MV-4-11 (cell line): ENCODE measurements at places on chromosomes 12 and 14.

- no peak for DNase-seq
Measured at GRCh38 chr14:92895352-92895878, 27.5 kb upstream of the CHGA start.

DNA sequence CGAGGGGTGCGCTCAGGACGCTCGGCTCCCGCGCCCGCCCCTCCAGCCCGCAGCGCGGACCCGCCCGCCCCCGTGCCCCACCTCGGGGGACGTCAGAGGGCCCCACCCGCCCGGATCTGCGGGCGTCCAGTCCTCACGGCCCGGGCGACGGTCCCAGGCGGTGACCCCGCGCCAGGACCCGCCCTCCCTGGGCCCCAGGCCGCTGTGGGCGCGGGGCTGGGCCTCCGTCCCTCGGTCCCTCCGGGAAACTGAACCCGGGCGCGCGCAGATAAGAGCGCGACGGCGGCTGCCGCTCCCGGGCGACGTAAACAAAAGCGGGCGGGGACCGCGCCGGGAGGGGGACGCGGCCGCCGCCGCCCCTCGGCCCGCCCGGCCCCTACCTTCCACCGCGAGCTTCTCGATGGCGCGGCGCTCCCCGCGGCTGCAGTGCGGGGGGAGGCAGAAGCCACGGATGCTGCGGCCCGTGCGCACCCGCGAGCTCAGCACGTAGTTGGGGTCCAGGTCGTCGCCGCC, 1.1 kb downstream of the CKB start:
- no peak for DNase-seq

GRCh38 chr12:401235-402028, at the start of gene CCDC77:
Gene CCDC77 (plus strand): TSS chr12:401644. CDS start chr12:409384, 7,740 bp downstream.
- DNase-seq, result no peak

GRCh38 chr12:130216031-130216430, 53.8 kb downstream of the FZD10 start:
- no peak for DNase-seq

- DNase-seq, result no peak
Measured at GRCh38 chr12:99157946-99158345, 489.6 kb upstream of the GARIN6 start.

- no peak for DNase-seq
Measured at GRCh38 chr14:105336477-105337287, 22.1 kb downstream of the PACS2 start.

DNA sequence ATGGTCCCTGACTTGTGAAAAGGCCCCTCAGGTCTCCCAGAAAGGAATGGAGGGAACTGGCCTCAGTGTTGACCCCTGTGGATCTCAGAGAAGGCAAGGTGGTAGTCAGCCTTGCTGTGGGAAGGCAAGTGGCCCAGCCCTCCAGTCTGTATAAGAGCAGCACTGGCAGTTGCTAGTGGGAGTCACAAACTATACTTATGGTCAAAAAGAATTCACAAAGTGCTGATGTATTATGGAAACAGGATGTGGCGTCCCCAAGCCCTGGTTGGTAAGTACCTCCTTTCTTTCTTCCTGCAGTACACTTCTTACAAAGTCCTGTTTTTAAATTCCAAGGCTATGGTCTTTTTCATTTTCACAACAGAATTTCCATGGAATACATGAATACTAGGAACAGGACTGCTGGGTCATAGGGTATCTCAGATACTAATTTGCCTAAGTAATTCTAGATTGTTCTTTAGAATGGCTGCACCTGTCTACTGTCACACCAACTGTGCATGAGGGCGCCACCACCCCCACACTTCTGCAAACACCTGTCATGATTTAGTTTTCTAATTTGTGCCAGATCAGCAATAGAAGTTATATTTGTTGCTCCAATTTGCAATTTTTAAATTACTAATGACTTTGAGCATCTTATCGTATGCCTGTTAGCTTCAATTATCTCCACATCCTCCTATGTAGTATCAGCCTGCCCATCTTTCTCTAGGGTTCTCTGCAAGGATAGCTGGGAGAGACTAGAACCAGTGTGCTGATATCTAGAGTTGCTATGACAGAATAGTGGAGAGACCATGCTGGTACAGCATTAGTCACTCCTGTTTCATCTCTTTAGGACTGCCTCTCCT, 40.7 kb upstream of the TMEM263 start:
- DNase-seq, result no peak

DNA sequence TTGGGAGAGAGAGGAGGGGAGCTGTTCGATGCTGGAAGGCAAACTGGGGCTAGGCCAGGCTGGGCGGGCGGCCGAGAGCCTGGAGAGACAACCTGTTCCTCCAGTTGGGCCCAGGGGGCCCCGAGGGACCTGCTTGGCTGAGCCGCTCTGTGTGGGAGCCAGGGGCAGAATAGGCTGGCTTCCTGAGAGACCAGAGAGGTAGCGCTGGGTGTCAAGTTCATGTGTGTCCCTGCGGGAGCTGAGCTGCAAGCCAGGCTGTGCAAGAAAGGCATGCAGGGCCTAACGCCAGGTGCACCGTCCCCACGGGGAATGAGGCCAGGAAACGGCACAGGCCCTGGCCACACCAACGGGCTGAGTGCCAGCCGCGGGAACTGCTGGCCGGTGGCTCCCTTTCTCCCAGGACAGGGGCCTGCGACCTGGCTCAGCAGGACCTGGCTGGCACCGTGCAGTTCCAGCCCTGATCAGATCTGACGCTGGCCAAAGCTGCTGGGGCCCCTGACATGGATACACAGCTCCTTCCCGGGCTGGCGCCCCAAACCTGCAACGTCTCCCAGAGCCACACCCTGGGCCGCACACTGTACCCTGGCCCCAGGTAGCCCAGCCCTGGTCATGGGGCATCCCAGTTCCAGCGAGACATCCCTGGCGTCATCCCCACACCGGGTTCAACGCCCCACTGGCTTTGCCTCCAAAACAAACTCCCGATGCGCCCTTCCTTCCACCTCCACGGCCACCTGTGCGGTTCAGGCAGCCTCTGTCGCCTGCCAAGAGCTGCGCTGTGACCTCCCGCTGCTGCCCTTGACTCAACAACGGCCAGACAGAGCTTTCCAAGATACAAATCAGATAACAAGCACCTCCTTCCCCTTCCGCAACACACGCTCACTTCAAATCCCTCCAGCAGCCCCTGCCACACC, 65.0 kb downstream of the RFLNA start:
- no peak for DNase-seq

- DNase-seq, result no peak
Measured at GRCh38 chr14:96038920-96039632, at the start of gene C14orf132. Gene C14orf132 (plus strand): TSS chr14:96039362. CDS start chr14:96039501, 139 bp downstream.

GRCh38 chr14:69685218-69685616, 73.8 kb downstream of the SUSD6 start:
- DNase-seq, result no peak

GRCh38 chr14:74917646-74918081, 5.4 kb downstream of the RPS6KL1 start:
- no peak for DNase-seq

GRCh38 chr12:27347779-27348178, 15.1 kb downstream of the BMAL2 start:
- DNase-seq, result no peak

GRCh38 chr14:83478741-83479140, 1945.1 kb upstream of the SEL1L start:
- DNase-seq, result no peak

DNA sequence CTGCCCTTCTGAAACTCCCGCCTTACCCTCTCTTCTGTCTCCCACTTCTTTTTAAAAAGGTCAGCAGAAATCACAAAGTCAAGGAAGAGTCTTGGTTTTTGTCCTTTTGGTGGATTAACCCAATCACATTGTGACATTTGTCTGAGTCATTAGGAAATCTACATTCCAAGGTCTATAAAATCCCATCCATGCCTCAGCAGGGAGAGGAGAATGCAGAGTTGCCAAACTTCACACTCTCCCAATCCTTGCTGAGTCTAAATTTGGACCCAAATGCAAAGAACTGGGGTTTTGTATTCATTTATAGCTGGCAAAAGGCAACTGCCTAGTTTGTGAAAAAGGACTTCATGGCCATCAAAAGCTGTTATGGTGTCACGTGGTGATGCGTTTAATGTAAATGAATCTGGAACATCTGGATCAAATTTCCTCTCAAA, 67.9 kb downstream of the TMEM30B start:
- no peak for DNase-seq

DNA sequence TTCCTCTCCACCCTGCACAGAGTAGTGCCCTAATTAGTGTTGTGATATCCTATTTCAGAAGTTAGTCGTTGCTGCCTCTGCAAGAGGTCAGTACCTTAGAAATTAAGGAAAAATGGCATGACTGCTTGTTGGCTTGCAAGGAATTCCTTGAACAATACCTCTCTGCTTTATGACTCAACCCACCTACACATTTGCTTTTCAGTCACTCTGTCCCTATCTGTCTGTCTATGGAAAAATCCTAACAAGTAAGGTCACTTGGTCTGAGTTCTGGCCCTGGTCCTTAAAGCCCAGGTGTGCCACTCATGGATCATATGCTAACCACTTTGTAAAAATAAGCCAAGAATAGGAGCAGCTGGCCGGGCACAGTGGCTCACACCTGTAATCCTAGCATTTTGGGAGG, 116.4 kb upstream of the ATF1 start:
- no peak for DNase-seq

DNA sequence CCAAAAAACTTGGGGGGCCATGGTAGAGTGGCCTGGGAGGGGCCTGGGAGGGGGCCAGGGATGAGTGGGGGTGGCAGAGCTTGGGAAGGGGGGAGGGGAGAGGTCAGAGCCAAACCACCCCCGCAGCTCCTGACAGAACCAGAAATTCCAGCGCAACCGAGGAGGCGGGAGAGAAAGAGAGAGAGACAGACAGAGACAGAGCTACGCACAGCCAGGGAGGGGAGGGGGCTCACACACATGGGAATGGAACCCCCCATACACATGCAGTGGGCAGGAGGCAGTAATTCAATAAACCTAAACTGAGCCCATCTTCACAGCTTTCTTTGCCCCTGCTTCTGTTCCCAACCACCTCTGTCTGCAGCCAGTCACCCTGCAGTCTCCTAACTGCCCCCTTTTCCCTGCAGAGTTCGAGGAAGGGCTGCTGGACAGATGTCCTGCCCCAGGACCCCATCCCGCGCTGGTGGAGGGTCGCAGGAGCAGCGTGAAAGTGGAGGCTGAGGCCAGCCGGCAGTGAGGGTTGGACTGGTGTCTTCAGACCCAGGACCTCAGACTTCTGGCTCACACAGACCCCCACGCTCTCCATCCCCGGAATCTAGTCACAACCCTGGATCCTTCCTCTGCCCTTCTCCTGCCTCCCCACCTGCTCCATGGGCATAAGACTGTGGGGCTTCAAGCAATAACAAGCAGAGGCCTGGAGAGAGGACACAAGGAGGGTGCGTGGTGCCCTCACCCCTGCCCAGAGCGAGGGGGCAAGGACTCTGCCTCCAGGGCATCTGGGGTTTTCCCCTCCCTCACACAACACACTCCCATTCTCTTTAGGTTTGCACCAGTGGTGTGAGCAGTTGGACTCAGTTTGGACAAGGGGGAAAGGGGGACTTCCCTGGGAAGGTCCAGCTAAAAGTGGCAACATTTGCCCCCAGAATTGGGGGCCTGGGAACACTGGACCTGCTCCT, 5.6 kb downstream of the NAB2 start:
- DNase-seq, result no peak

- DNase-seq, result no peak
Measured at GRCh38 chr14:98144964-98145363, 1127.0 kb downstream of the BCL11B start.

DNA sequence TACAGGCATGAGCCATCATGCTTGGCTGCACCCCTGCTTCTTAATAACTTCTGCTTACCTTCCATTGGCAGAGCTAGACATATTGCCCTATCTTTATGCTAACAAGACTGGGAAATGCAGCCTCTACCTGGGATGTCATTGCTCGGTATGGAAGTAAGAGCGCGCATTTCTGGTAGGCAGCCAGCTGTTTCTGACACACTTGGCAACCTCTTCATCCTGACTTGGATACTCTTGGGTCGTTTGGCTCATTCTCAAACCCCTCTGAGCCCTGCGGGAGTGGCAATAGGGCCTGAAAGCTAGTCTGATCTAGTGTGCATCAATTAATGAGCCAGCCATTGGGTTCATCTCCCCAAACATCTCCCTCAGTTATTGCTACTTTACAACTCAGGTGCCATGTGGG, 5.4 kb upstream of the PLBD1 start:
- DNase-seq, result no peak

DNA sequence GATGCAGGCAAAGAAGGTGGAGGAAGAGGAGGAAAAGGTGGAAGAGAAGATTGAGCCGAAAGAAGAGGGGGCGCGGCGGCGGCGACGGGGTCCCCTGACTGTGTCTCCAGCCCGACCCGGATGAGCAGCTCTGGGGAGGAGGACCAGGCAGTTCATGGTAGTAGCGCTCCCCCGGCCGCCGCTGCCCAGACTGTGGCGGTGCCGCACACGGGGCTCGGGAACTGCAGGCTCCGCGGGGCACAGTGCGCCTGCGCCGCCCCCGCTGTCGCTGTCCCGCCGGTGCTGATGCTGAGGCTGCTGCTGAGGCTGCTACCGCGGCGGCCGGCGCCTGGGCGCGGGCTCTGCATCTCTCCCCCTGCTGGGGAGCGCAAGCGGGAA, at the start of gene KCNH5:
Gene KCNH5 (minus strand): TSS at position 225 of the 378 bp plus-strand sequence. CDS start 272 bp downstream, outside the sequence.
- DNase-seq, result no peak

- peak; percentile 18 for DNase-seq
Measured at GRCh38 chr12:117124421-117125271, 25.4 kb upstream of the TESC start.

DNA sequence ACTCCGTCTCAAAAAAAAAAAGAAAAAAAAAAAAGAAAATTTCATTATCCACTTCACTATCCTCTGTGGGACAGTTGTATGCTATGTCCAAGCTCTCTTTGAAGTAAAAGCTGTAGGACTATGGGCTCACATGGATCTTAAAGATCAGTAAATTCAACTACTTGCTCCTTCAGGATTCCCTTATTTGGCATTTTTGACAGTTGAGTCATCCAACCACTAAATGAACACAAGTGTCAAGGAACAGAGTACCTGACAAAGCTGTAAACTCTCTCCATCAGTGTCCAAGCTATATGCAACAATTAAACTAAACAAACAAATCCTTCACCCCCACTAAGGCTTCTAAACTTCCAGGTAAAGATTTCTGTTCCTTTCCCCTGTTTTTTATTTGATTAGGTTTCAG, 177.0 kb downstream of the CEP128 start:
- DNase-seq, result no peak

DNA sequence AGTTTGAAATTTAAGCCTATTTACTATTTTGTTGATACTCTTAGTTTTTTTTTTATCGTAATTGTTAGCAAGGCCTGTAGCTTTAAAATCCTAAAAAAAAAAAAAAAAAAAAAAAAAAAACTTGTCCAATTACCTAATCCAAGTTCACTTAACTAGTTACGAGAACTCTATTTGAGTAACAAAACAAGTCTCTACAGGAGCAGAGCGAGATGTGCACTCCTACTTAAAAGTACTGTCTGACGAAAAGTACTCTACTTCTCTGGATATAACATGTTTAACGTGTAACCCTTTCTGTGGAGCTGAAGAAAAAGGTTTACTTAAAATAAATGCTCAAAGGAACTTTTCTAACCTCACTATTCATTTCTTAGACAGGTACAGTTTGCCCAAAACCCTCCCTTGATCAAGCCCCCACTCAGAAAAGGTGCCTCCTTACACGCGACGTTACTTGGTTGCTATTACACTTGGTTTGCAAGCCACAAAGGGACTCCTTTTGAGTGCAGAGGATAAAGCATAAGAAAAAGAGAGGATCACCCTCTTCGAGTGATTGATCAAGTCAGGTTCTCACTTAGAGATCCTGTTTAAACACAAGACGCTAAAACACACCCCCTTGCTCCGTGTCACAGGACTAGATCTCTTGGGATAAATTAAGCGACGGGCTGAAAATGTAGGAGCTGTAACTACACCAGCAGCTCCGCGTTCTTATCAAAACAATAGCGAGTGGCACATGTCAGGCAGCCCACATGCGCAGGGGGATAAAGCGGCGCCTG, 2.2 kb downstream of the BAZ1A start:
- no peak for DNase-seq
